ENCODE measurements at places on chromosomes 4 and X.

GRCh38 chr4:156374069-156374468 is 420.4 kb upstream of the CTSO start:
- no peak for DNase-seq

DNA sequence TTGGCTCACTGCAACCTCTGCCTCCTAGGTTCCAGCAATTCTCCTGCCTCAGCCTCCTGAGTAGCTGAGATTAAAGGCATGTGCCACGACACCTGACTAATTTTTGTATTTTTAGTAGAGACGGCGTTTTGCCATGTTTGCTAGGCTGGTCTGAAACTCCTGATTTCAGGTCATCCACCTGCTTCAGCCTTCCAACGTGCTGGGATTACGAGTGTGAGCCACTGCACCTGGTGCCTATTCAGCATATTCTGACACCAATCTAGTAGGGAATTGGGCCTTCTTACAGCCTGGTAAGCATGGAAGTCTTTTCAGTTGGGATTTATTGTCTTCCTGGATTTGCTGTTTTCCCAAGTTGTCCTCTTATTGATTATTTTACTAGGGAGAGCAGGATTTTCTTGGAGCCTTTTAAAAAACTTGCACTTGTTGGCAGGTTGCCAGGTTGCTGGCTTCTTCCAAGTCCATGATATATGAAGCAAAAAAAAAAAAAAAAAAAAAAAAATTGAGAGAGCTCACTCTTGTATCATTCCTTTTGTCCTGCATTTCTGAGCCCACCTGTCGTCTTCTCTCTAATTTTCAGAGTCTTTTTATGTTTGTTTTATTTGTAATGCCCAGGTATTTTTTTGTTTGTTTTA is 43.7 kb downstream of the TMPRSS11E start:
- DNase-seq = no peak

DNA sequence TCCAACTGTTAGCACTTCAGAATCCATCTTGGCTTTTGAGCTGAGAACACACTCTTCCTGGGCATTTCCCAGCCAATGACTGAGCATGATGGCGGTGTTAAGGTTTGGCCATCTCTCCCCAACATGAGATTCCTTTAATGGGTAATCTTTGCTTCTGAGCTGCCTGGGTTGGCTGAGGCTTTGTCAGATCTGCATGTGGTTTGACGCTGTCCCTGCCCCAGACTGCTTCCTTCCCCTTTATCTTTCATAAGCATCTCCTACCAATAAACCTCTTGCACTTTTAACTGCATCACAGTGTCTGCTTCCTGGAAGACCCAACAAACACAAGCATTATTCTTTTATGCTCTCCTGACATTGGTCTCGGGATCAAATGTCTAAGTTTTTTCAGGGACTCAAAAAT is 31.5 kb upstream of the DIPK2B start:
- no peak for DNase-seq

DNA sequence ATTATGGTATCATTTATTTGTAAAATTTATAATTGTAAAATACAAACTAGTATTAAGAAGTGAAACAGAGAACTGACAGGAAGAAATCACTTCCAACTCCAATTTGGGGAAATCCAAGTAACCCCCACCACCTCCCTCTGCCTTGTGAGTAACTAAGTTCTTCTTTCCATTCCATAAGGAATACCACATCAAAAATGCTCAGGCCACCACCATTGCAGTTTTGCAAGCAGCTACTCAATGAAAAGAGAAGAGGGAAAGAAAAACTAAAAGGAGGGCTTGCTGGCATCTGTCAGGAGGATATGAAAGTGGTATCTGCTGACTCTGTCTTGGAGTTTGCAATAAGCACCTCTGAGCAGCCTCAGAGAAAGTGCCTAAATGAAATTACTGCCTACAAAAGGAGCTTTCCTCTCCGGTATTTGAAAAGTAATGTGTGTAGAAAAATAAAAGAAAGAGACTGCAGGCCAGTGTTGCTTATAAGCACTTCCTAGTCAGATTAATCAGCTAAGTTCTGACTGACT is 228.7 kb downstream of the OPHN1 start:
- no peak for DNase-seq

- no peak for DNase-seq
These were observed at the start of gene MAGEC1 for GRCh38 chrX:141903400-141904155. TSS of gene MAGEC1 (plus strand) at chrX:141903894. CDS start at chrX:141905073, 1,179 bp downstream.

DNA sequence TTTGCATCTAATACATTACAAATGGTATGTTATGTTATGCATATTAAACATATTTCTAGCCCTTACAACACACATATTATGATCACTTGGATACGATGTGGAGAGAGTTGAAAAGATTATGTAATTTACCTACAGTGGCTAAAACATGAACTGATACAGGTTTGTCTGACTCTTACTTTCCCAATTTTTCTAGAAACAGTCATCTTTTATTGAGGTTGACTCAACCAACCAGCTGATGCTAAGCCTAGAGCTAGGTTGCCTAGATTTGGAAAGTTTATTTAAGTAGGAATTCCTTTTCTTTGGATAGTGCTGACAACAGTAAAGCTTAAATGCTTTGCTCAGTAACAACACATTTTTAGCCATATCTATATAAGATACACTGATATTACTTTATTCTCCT is 1215.1 kb downstream of the ADGRL3 start:
- no peak for DNase-seq

DNA sequence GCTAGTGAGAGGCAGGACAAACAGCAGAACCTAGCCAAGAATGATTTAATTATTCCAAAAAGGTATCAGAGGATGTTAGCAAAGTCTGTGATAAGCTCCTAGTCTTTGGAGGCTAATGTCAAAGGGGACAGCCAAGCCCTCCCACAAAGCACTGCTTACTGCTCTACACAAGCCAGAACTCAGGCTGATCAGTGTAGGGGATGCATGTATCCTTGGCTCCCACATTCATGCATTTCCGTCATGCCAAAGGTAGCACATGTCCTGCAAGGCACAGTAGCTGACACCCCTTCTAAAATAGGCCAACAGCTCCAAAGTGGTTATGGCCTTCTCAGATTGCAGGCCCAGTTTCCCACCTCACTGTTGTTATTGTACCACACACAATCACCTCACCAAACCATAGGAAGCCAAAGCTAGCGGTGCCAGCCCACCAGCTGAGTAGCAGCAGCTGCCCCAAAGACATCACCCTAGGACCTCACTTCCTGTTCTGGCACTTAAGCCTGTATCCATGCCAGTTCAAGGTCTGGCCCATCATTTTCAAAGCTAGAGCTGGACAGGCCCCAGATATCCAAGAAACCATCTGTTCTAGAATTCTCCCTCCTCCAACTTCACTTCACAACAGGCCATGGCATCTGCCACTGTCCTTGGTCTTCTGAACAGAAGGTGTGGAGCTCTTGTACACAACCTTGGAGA is 40.9 kb downstream of the TSPAN5 start:
- no peak for DNase-seq

DNA sequence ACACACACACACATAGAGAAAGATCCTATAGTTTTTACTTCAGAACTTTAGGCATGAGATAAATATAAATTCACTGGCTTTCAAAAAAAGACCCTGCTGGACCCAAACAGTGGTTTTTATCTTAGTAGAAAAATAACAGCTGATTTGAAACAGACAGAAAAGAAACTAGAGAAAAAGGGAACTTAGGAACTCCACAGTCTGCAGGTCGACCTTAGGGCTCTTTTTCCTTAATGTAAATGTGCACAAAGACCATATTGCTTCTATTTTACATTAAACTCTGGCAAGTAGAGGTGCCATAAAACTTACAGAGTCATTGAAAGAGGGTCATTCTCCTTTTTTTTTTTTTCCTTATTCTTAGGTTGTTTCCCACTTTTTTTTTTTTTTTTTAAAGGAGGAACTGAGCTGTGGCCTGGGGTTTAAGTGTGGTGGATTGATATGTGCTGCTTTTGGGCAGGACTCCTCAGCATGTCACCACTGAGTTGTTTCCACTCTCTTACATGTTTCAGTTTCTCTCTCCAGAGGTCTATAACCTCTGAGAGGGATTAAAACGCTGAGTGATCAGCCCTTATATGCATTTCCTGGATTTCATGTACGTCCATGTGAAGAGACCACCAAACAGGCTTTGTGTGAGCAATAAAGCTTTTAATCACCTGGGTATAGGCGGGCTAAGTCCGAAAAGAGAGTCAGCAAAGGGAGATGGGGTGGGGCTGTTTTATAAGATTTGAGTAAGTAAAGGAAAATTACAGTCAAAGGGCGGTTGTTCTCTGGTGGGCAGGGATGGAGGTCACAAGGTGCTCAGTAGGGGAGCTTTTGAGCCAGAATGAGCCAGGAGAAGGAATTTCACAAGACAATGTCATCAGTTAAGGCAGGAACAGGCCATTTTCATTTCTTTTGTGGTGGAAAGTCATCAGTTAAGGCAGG is 70.8 kb upstream of the PACRGL start:
- no peak for DNase-seq

DNA sequence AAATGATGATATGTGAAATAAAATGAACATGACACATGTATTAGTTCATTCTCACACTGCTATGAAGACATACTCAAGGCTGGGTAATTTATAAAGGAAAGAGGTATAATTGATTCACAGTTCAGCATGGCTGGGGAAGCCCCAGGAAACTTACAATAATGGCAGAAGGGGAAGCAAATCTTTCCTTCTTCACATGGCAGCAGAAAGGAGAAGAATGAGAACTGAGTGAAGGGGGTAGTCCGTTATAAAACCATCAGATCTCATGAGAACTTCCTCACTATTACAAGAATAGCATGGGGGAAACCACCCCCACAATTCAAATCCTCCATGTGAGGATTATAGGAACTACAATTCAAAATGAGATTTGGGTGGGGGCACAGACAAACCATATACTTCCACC is 243.9 kb upstream of the GYPA start:
- DNase-seq = no peak

GRCh38 chr4:123018396-123018775 is 96.0 kb upstream of the NUDT6 start:
- no peak for DNase-seq

DNA sequence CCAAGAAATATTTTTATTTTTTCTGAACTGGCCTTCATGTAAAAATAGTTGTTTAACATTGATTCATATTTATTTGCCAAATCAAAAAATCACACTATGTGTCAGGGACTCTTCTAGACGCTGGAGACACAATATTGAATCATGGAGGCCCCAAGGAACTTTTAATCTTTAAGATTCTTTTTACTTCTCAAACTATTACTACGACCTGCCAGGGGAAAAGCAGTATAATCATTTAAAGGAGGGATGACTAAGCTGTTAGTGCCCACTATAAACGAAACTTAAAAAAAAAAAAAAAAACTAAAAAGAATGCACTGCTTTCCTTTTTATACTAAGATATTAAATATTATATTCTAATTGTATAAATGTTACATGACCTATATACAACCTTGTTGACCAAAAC is 84.7 kb downstream of the PPA2 start:
- no peak for DNase-seq

- peak; percentile 17 for DNase-seq
These were observed 960 bp downstream of the TRPC3 start for GRCh38 chr4:121950680-121951520.

GRCh38 chr4:108029016-108029720 is 39.5 kb downstream of the HADH start:
- DNase-seq = no peak

DNA sequence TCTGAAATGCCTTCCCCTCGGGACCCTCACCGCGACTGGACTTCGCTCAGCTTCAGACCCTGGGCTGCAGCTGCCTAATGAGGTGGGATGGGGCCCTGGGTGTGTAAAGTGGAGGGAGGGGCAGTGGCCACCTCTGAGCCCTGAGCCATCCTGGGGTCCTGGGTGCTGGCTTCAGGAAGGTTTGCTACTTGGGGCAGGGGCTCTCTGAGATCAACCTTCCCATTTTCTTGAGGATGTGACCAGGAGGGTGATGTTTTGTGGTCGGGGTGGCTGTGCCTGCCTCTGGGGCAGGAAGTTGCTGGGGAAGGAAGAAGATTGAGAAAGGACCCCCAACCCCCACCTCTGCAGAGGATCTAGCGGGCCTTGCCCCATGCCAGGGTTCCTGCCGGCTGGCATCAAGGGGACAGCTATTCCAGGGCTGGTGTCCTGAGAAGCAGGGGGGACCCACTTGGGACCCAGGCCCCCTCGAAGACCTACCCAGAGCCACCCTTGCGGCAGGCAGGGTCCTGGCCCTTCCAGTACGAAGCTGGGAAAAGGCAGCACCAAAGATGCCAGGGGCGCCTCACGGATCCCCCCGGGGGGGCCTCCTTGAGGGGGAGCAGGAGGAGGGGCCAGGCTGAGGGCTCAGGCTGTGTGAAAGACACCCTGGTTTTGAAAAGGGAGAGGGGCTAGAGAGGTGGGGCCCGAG is 6.5 kb downstream of the SH3BP2 start:
- no peak for DNase-seq

DNA sequence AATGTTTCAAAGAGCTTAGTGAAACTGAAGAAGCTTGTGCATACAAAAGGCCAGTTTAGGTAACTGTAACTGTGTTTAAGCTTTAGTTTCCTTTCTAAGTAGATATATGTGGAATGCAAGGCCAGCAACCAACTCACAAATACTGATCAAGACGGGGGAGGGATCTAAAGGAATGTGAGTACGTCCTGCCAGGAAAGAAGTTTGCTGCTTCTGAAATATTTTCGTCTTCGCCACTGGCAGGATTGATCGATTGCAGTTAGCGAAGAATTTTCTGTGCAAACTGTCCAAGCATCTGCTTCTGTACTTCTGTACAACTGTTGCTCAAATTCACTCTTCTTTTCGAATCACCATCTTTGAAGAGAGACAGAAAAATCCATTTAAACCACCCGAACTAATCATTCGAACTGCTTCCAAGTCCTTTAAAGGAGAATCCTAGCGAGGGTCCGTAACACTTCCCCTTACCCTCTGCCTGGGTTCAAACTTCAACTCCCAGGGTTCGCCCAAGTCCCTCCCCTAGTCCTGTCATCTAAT is 373 bp upstream of the INTS6L start:
- DNase-seq = no peak

GRCh38 chr4:113560579-113560978 is 201.0 kb downstream of the CAMK2D start:
- no peak for DNase-seq

Measured in D721Med (cell line).